ENCODE measurements at places on chromosomes 4 and X.

GRCh38 chr4:182510836-182511235, 267.6 kb downstream of the TENM3 start:
- DNase-seq = no peak

DNA sequence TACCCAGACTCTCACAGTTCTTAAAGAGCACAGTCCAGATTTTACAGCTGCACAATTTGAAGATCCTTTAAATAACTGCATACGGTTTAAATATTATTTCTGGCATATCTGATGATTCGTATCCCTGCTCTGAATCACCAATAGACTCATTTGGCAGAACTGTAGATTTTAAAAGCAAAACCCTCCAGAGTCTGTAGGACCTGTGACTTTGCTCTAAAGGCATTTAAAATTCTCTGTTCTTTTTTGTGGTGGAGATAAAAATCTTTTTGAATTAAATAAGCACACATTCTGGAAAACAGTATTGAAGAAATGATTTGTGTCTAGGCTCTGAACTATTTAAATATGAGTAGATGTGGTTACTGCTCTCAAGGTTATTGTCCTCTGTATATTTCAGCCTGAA, 246.2 kb upstream of the PITX2 start:
- no peak for DNase-seq

- no peak for DNase-seq
Measured at GRCh38 chr4:102552781-102553180, 51.6 kb downstream of the NFKB1 start.

DNA sequence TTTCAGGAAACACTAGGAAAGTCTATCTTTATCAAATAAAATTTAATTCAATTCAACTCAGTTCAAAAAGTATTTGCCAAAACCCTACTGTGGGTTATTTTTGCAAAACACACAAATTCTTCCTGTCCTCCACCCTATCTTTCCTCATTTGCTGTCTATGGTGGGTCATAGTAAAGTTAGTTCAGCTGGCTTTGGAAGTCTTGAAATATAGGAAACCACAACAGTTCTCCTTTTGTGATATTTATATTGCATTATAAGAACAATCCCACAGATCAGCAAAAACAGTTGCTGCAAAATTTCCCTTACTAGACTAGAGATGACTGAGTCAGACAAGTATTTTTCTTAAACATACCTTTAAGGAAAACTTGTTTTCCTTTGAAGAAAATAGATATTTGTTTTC, 22.2 kb downstream of the CYBB start:
- no peak for DNase-seq

GRCh38 chrX:39855748-39856129, 242.0 kb downstream of the BCOR start:
- no peak for DNase-seq

DNA sequence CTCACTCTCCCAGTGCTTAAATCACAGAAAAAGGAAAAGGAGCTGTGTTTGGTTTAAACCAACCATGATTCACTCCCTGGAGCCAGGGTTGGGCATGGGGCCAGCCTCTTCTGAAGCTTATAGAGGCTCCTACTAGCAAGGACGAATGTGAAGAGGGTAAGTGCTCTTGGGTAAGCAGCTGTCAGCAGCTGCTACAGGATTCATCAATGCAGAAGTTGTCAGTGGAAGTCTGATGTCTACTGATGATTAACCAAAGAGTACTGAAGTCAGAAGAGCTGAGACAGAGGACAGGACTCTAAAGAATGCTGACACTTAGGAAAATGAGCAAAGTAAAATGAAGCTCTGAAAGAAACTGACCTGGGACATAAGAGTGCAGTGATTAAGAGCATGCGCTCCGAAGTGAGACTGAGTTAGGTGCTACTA, 32.7 kb upstream of the JADE1 start:
- DNase-seq = no peak

- DNase-seq = no peak
Measured at GRCh38 chrX:71298119-71298518, 3.4 kb upstream of the ITGB1BP2 start.

GRCh38 chr4:48767055-48767929, 12.8 kb downstream of the FRYL start:
- no peak for DNase-seq

- DNase-seq = no peak
Measured at GRCh38 chr4:124432500-124432899, 280.0 kb downstream of the ANKRD50 start.

- DNase-seq = no peak
Measured at GRCh38 chr4:122584519-122584918, 36.3 kb downstream of the IL21 start.

GRCh38 chr4:40482985-40483647, 146.5 kb downstream of the RBM47 start:
- no peak for DNase-seq

DNA sequence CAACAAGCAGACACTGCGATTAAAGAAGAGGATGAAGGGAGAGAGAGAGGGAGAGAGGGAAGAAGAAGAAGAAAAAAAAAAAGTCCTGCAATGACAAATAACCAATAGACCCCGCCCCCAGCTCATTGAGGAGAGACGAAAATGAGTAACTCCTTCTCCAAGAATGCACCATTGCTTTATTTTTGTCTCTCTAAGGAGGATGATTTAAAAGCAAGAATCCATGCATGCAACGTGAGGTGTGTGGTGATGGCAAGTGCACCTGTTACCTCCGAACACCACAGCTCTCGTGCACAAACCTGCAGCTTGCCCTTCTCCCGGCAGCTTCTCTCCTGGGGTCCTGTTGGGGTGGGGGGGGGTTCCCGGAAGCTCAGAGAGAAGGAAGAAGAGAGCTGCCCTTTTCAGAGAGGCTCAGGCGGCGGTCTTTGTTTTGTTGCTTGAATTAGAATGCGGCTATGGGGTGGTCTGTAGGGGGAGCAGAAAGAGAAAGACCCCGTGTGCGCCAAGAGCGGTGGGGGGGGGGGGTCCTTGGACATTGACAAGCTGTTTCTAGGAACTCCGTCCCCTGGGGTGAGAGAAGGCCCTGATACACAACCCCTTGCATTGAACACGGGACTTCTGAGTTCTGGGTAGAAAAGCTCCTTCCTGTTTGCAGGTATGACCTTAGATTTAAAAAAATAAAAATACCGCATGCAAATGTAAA, 100.7 kb downstream of the CRLF2 start:
- DNase-seq = peak; percentile 71

- DNase-seq = no peak
Measured at GRCh38 chr4:71474731-71475130, 135.9 kb downstream of the SLC4A4 start.

DNA sequence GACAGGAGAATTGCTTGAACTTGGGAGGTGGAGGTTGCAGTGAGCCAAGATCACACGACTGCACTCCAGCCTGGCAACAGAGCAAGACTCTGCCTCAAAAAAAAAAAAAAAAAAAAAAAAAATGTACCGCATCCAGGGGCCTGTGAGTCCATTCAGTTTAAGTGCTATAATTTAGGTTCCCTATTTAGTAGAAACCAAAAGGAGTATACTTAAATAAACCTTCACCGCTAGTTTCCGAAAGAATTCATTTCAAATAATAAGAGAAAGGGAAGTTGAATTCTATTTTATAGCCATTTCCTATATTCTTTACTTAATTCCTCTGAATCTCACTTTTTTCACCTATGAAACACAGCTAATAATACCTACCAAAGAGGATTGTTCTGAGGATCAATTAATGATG, 20.8 kb upstream of the LRBA start:
- DNase-seq = no peak

- no peak for DNase-seq
Measured at GRCh38 chrX:150663073-150663472, 30.1 kb upstream of the MTMR1 start.

- no peak for DNase-seq
Measured at GRCh38 chrX:69019073-69019890, 146.0 kb downstream of the PJA1 start.

DNA sequence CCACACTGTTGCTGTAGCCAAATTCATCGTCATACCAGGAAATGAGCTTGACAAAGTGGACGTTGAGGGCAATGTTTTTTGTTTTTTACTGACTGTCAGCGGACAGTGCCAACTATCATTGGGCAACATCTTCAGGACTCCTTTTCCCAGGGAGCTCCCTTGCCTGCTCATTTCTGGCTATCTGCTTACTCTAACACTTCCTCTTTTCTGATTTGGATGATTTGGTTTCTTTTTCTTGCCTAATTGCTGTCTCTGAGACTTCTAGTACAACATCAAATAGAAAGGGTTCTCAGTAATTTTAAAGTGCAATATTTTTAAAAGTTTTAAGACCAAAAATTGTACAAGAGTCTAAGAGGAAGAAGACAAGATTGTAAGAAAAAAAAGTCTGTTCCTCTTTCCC, 92.0 kb upstream of the KLHL4 start:
- DNase-seq = no peak

DNA sequence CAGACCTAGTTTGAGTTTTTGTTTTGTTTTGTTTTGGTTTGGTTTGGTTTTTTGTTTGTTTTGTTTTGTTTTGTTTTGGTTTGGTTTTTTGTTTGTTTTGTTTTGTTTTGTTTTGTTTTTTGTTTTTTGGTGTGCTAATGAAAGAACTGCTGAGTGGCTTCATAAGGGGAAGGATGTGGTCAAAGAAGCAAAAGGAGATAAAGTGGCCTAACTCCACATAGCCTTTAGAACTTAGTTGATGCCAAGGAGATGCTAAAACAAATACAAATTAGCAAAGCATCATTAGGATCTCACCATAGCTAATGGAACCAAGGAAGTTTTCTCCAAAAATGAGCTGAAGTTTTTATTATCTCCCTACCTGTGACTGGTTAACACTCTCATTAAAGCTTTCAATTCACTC, 44.6 kb upstream of the TMEM164 start:
- no peak for DNase-seq

- no peak for DNase-seq
Measured at GRCh38 chrX:145853181-145853580, 35.6 kb downstream of the SLITRK2 start.

DNA sequence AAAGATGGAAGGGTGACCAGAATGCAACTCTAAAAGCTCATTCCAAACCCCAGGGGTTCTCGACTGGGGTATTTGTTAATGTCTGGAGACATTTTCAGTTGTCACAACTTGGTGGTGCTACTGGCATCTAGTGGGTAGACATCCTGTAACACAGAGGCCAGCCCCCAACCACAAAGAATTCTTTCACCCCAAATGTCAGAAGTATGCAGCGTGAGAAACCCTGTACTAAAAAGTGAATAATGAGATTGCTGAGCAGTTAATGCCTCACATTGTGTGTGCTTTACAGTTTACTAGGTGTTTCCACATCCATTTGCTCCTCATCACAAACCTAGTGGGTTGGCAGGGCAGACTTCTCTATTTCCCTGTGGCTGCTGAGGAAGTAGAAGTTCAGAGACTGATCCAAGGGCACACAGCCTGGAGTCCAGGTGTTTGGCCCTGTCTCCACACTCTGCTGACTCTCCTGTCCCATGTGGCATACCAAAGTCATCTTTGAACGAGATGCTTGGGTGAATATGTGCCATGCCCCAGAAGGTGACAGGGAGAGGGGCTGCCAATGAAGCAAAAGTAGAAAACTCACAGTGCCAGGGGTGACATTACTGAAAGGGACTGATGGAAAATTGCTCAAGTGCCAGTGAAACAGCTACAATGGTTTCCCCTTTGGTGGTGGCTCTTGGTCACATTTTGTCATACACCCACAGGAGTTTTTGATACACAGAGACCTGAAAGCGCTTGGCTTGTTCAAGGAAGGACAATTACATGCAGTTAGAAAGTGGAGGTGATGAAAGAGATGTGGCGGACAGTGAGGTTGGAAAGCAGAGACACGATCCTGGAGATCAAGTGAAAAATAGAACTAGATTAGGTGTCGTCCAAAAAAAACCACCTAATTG, 10.1 kb upstream of the TMEM154 start:
- no peak for DNase-seq

DNA sequence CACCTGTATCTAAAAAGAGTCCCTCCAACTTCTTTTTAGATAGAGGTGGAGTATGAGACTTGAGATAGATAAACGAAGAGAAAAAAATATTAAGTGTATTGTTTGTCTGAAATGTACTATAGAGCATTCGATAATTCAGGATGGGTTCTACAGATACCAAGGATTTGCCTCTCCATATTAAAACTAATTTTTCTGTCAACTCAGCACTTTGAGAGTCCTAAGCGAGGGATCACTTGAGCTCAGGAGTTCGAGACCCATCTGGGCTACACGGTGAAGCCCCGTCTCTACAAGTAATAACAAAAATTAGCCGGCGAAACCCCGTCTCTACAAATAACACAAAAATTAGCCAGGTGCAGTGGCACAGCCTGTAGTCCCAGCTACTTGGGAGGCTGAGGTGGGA, 1.5 kb downstream of the DNAAF6 start:
- DNase-seq = no peak

DNA sequence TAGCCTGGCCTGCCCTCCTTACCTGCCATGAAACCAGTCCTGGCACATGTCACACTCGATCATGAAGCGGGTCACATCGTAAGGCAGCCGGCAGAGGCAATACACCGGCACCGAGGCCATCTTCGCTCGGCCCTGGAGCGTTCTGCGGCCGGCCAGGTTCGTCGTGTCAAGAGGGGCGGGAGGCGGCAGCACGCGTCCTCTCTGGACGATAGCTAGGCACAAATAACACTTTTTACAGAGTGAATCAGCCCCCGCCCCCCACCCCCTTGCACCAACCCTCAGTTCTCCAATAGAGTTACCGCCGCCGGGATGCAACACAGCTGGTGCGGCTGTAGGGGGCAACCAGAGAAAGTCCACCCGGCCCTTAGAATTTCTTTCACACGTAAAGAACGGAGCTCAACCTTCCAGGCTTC, 1.7 kb downstream of the PHF8 start:
- DNase-seq = peak; percentile 33

DNA sequence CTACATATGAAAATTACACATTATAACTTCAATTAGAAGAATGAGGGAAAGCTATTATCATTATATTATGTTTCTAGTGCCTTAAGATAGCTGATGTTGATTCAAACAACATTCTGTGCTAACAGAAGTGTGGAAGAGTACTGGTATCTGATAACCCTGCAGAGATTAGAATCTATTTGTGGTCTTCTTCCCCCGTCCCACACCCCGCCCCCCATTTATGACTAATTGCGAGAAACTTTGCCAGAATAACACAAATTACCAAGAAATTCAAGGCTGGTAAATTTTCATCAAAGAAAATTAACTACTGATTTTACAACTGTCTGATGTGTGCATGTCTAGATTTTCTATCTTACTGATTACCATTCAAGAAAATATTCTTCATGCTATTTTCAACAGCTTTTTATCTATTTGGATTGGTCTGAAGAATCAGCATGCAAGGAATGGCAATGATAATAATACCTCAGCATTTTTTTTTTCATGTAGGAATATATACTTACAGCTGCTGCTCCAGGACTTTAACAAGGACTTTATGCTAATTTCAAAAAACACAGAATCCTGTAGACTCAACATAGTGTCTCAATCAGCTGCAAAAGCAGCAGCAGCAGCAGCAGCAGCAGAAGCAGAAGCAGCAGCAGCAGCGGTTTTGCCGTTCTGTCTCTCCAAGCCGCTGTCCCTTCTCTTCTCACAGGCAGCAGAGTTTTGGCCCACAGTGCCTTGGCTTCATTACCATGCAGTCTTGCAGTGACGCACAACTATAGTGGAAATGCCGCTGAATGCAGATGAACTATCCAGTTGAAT, 126.7 kb downstream of the FRYL start:
- peak; percentile 9 for DNase-seq

- no peak for DNase-seq
Measured at GRCh38 chr4:102500352-102500695, 835 bp upstream of the NFKB1 start.

- peak; percentile 46 for DNase-seq
Measured at GRCh38 chr4:169791527-169792156, 33.9 kb upstream of the HPF1 start.

- no peak for DNase-seq
Measured at GRCh38 chrX:28966331-28966730, 379.1 kb downstream of the IL1RAPL1 start.
